ENCODE measurements at places on chromosomes 4 and X. TPM values are rescaled to one million over a fixed set of nuclear protein-coding genes. Genes with fewer than 3 reads are reported as not detected.

The MAGEC3 gene
- not detected for total RNA-seq

The PPP1R3F gene
- 6.5 TPM for total RNA-seq

The MTM1 gene
- 24.1 TPM for total RNA-seq

The DCAF8L1 gene
- total RNA-seq = not detected

The TKTL1 gene
- 0.12 TPM for total RNA-seq

The AKAP14 gene
- not detected for total RNA-seq

The CITED1 gene
- 0.78 TPM for total RNA-seq

The SLC25A43 gene
- 9.8 TPM for total RNA-seq

The PALLD gene
- 22.9 TPM for total RNA-seq

The ERVMER34-1 gene
- total RNA-seq = not detected

The ANOS1 gene
- not detected for total RNA-seq

The AREG gene
- 2.4 TPM for total RNA-seq

DNA sequence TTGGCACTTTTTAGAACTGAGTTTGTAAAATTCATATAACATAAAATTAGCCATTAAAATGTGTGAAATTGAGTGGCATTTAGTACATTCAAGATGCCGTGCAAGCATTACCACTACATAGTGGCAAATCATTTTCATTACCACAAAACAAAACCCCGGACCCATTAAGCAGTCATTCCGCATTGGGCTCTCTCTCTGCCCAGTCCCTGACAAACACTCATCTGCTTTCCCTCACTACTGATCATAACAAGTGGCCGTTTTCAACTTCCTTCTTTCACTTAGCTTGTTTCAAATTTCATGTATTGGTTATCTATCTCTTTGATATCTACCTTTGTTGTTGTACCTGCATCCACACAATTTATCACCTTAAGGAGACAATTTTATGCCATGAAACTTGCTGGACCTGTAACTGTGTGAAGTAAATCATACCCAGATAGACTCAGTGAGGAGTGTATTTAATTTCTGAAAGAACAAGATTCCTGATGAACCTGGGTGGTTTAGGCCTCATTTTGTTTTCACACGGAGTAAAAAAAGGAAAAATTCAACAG, 202.1 kb downstream of the OR13H1 start:
- peaks cover 27% of the 10 kb centered on the region for H3K36me3 ChIP-seq
- DNase-seq = no peak
- no peak overlapping the region for H3K27ac ChIP-seq

GRCh38 chrX:108211301-108211700, 119.7 kb downstream of the ATG4A start:
- H3K27ac ChIP-seq = no peak overlapping the region
- H3K4me1 ChIP-seq = no peaks in the 10 kb centered on the region
- H3K4me3 ChIP-seq = no peak overlapping the region
- no peaks in the 10 kb centered on the region for H3K36me3 ChIP-seq

DNA sequence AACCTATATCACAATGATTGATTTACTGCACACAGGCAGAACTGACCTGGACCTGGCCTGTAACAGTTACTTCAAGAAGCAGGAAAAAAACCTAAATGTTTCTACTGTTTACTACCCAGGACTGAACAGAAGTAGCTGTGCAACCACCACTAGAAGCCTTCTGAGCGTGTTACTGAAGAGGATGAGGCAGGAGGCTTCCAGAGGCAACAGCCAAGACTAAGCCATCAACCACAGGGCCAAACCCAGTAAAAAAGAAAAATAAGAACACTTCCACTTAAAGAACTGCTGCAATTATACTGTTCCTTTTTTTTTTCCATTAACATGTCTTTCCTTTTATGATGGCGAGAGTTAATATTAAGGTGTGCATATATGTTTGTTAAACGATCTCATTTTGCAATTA, 29.4 kb upstream of the TTC29 start:
- H3K27ac ChIP-seq = no peak overlapping the region
- no peak overlapping the region for H3K4me3 ChIP-seq
- H3K36me3 ChIP-seq = no peaks in the 10 kb centered on the region
- peaks cover 2% of the 10 kb centered on the region for H3K27me3 ChIP-seq
- no peaks in the 10 kb centered on the region for H3K4me1 ChIP-seq

GRCh38 chr4:90122355-90122748, 4.8 kb upstream of the CCSER1 start:
- peaks cover 9% of the 10 kb centered on the region for H3K4me1 ChIP-seq
- no peak overlapping the region for H3K4me3 ChIP-seq
- no peak overlapping the region for H3K27ac ChIP-seq
- no peak for DNase-seq

- no peak overlapping the region for H3K4me3 ChIP-seq
- H3K27ac ChIP-seq = no peak overlapping the region
- H3K36me3 ChIP-seq = no peaks in the 10 kb centered on the region
- no peak for DNase-seq
- H3K27me3 ChIP-seq = no peaks in the 10 kb centered on the region
Measured at GRCh38 chr4:43835869-43836268, 612.7 kb downstream of the KCTD8 start.

DNA sequence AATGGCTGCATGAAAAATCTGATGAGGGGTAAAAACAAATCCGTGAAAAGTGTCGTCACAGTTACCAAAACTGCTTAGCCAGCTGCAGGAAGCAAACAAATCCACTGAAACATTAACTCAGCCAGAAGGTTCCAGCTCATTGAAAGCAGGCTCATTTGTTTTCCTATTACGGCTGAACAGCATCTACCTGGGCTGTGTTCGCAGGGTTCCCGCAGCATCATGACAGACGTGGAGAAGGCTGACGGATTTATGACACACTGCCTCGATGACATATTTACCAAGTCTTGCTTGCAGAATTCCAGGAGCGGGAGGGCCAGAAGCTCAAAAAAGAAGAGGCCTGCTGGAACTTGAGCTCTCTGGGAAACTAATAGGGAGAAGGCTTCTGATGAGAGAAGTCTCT, 781.1 kb downstream of the RAB28 start:
- no peak overlapping the region for H3K27ac ChIP-seq
- no peak overlapping the region for H3K4me3 ChIP-seq
- no peak for DNase-seq
- no peaks in the 10 kb centered on the region for H3K4me1 ChIP-seq
- H3K27me3 ChIP-seq = no peaks in the 10 kb centered on the region

- DNase-seq = no peak
- H3K4me3 ChIP-seq = no peak overlapping the region
- peaks cover 9% of the 10 kb centered on the region for H3K36me3 ChIP-seq
- peak overlapping the region; percentile 63 for H3K27ac ChIP-seq
- H3K4me1 ChIP-seq = no peaks in the 10 kb centered on the region
Measured at GRCh38 chr4:110623718-110624397, 981 bp upstream of the PITX2 start.

DNA sequence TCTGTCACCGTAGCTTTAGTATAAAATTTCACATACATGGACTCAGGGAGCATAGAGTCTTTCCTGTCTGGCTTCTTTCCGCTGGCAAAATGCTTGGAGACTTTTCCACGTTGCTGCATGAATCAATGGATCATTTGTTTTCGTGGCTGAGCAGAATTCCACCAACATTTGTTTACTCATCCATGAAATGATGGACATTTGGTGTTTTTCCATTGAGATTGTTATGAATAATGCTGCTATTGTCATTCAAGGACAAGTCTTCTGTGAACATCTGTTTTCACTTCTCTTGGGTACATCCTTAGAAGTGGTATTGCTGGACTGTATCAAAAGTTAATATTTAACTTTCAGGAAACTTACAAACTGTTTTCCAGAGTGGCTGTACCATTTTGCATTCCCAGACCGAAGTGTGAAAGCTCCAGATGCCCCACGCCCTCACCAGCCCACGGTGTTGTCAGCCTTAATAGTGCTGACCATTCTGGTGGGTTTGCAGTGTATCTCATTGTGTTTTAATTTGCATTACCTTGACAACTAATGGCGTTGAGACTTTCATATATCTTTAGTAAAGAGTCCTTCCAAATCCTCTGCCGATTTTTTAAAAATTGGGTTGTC, 5.8 kb upstream of the TMEM271 start:
- H3K36me3 ChIP-seq = peaks cover 1% of the 10 kb centered on the region
- no peak overlapping the region for H3K4me3 ChIP-seq
- no peak for DNase-seq
- peaks cover 4% of the 10 kb centered on the region for H3K4me1 ChIP-seq

DNA sequence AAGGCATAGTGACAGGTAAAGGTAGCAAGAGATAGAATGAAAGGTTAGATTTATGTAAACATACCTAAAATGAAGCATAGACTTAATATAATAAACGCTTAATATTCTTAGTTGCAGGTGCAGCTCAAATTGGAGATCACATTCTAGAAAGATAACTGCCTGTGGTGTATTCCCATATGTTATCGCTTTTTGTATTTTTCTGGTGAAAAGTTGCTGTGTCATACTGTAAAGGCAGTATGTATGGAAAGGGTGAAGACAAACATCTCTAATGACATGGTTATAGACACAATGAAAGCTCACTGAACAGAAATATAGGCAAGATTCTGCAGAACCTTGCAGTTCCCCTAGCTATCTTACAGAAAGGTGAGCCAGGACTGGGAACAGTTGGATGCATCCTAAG, 240.3 kb downstream of the DCLK2 start:
- DNase-seq = no peak
- H3K4me1 ChIP-seq = peaks cover 8% of the 10 kb centered on the region
- H3K4me3 ChIP-seq = no peak overlapping the region
- H3K27me3 ChIP-seq = no peaks in the 10 kb centered on the region

- peak; percentile 5 for DNase-seq
- H3K36me3 ChIP-seq = no peaks in the 10 kb centered on the region
- H3K4me3 ChIP-seq = peak overlapping the region; percentile 83
Measured at GRCh38 chrX:44344687-44345086, 1.2 kb upstream of the EFHC2 start.

DNA sequence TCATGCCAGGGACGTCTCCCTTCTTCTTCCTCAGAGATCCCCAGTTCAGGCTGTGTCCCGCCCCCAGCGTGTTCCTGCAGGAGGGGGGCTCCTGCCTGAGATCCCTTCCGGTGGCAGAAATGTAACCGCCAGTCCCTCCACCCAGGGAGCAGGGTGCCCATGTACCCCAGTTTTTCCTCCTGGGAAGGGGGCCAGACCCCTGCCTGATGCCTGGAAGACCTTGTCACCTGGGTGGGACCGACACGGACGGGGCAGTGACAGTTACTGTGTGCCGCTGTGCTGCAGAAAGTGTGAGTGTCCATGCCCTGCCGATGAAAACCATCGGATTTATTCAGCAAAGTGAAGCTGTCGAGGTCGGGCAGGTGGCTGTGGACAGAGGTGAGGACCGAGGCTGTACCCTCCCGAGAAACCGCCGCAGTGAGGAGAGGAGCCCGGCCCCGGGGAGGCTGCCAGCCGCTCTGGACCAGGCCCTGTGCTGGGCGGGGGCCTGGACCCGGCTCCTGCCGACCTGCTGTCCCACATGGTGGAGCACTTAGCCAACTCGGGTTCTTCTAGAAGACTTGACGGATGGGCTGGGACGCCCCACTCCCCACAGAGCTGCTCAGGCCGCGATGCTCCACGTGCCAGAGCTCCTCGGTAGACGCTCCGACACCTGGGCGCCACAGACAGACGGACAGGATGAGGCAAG, 36.7 kb upstream of the HMX1 start:
- no peak for DNase-seq
- H3K4me3 ChIP-seq = no peak overlapping the region
- H3K27ac ChIP-seq = no peak overlapping the region
- no peaks in the 10 kb centered on the region for H3K36me3 ChIP-seq

DNA sequence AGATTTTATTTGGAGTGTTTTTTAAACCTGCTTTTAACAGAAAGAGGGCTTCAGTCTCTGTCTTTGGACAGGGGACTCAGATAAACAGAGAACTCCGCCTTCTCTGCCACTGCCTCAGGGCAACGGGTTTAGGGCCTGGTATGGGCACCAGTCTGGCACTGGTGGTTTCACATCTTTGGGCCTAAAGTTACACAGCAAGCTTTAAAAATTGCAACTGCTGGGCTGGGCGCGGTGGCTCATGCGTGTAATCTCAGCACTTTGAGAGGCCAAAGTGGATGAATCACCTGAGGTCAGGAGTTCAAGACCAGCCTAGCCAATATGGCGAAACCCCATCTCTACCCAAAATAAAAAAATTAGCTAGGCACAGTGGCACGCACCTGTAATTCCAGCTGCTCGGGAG, 10.3 kb upstream of the NAT8L start:
- H3K27me3 ChIP-seq = peaks cover 22% of the 10 kb centered on the region
- no peaks in the 10 kb centered on the region for H3K36me3 ChIP-seq
- DNase-seq = no peak
- no peaks in the 10 kb centered on the region for H3K4me1 ChIP-seq
- no peak overlapping the region for H3K4me3 ChIP-seq

DNA sequence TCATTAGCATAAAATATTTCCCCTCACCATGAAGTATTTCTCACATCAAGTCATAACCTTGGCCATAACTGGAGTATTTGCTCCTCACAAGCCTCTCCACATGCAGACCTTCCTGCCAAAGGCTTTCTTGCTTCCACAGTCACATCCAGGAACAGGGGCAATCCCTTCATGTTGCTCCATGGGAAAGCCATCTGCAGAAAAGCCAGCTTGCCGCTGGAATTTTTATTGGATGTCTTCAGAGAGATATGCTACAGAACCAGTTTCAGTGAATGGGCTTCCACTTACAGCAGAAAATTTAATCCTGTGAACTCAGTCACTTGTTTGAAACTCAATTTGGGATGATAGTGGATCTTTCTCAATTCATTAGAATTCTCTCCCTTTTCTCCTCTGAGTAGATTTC, 3.2 kb upstream of the CDKN2AIP start:
- no peak for DNase-seq
- no peak overlapping the region for H3K27ac ChIP-seq
- no peak overlapping the region for H3K4me3 ChIP-seq
- peaks cover 14% of the 10 kb centered on the region for H3K36me3 ChIP-seq
- peaks cover 2% of the 10 kb centered on the region for H3K27me3 ChIP-seq
- H3K4me1 ChIP-seq = peaks cover 16% of the 10 kb centered on the region

GRCh38 chr4:6900956-6901355, 8.7 kb upstream of the TBC1D14 start:
- peak overlapping the region; percentile 72 for H3K4me3 ChIP-seq
- no peak for DNase-seq
- H3K27me3 ChIP-seq = no peaks in the 10 kb centered on the region
- H3K4me1 ChIP-seq = peaks cover 66% of the 10 kb centered on the region

GRCh38 chr4:152970102-152970820, 34.1 kb downstream of the FHDC1 start:
- no peak overlapping the region for H3K4me3 ChIP-seq
- no peaks in the 10 kb centered on the region for H3K4me1 ChIP-seq
- DNase-seq = no peak
- H3K27ac ChIP-seq = no peak overlapping the region
- H3K36me3 ChIP-seq = no peaks in the 10 kb centered on the region

DNA sequence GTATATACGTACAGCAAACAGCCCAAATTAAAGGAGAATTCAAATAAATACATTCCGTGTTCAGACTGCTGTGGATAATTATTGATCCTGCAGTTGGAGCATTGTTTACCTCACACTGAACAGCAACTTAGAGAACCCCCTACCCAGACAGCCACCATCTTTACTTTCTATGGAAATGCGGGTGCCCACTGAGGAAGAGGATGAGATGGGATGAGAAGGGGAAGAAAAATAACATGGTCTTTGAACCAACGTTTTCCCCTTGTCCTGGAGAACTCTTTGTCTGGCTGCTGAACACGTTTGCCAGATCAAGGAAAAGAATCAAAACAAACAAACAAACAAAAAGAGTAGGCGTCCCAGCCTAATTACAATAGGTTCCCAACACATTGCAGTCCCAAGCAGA, 1.5 kb downstream of the TSPAN5 start:
- peaks cover 74% of the 10 kb centered on the region for H3K4me1 ChIP-seq
- no peaks in the 10 kb centered on the region for H3K27me3 ChIP-seq
- peak overlapping the region; percentile 95 for H3K27ac ChIP-seq
- H3K36me3 ChIP-seq = peaks cover 14% of the 10 kb centered on the region
- peak overlapping the region; percentile 96 for H3K4me3 ChIP-seq

All from activated T-helper 1 cell treated with anti-CD3 and anti-CD28 coated beads, Interleukin-12 subunit alpha, Interleukin-12 subunit beta, Interleukin-2, Interleukin-4 antibody, amounts not matched to agents 30 ng/mL and 10 ng/mL and 1 ng/mL, durations not matched to agents 14 hours and 24 hours and 36 hours (primary cell).